ENCODE measurements at places on chromosomes 12 and 14.

DNA sequence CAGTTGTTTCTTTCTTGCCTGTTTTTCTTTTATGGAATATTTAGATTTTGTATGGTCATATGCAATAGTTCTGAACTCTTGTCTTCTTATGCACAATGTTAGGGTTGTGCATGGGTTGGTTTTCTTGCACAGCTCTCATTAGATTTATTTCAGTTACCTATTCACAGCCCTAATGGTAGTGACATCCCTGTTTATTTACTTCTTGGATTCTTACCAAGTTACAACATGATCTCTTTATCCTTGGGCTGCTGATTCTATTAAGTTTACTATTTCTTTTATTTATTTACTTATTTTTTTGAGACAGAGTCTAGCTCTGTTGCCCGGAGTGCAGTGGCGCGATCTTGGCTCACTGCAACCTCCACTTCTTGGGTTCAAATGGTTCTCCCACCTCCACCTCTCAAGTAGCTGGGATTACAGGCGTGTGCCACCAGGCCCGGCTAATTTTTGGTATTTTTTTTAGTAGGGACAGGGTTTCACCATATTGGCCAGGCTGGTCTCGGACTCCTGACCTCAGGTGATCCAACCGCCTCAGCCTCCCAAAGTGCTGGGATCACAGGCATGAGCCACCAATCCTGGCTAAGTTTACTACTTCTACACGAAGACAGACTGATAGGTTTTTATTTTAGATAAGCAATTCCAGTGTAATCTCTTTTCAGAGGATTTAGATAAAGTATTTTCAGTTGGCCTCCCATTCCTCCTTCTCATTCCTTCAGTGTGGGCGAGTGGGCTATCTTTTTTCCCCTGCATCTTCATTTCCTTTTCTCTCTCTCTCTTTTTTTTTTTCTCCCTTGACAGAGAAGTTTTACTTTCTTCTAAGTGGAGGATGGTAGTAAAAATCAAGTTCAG lies 395.1 kb upstream of the RGS6 start:
- DNase-seq, result no peak

GRCh38 chr14:63322897-63323573 lies 4.3 kb upstream of the GPHB5 start:
- DNase-seq, result peak; percentile 42

DNA sequence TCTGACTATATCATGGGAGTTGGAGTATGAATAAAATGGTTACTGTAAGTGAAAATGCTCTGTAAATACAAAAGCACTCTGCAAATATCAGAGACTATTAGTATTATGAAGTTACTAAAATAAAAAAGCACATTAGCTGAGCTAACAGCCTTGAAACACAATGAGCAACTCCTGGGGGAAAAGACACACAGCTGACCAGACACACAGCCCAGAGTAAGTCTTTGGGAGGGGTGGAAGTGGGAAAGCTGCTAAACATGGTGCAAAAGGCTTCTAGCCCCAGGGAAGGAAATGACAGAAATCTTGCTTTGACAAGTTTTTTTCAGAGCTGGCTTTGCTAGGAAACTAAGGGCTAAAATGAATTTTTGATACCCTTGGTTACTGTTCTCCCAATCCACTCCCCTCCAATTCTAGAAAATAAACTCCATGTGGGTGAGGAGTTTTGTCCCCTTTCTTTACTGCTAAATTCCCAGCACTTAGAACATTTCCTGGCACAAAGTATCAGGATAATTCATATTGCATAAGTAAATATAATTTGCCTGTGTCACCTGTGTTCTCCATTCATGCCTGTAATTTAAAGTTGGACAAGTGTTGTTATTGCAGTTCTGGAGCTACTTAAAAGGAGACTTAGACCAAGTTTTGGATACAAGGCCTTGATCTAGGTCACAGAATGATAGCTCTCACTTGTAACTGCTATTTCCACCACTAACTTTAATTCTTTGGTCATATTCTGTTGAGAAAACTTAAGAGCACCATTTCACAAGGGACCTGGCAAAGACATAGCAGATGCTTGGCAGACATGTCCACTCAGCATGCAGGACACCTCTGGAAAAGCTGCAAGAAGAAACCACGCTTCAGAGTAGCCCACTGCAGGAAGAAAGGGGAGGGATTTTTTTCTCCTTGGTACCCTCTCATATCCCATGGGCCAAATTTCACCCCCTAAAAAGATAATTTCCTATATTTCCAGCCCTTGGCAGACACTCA lies 19.0 kb upstream of the RAB3IP start:
- DNase-seq, result no peak

- no peak for DNase-seq
These were observed 57.0 kb upstream of the PNMA1 start for GRCh38 chr14:73770977-73771847.

DNA sequence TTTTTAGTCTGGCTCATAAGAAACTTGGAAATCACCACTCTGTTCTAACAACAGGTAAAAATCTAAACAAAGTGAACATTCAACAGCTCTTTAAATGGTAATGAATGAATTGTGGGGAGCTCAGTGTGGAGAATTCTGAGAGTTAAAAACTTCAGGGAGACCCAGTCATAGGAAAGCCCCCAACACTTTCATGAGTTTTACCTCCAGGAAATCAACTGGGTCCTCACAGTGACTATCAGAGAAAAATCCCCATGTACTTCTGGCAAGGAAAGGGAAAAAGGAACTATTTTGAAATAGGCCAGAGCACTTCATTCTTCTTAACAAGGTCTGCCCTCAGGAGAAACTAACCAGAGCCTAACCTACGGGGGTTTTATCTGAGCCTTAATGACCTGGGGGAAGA lies 134.7 kb downstream of the CMAS start:
- DNase-seq, result no peak

DNA sequence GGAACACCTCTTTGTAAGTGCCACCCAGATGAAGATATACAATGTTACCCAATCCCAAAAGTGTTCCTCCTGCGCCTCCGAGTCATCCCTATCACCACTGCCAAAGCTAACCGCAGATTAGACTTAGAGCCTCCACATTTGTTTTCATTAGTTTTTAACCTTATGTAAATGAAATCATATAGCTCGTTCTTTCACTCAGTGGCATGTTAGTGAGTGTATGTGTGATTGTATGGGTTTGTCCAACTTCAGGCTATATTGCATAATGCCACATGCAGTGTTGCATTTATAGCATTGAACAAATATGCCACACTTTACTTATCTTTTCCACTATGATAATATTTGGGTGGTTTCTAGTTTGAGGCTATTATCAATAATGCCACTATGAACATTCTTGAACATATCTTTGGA lies 18.0 kb downstream of the MAP1LC3B2 start:
- DNase-seq, result no peak

DNA sequence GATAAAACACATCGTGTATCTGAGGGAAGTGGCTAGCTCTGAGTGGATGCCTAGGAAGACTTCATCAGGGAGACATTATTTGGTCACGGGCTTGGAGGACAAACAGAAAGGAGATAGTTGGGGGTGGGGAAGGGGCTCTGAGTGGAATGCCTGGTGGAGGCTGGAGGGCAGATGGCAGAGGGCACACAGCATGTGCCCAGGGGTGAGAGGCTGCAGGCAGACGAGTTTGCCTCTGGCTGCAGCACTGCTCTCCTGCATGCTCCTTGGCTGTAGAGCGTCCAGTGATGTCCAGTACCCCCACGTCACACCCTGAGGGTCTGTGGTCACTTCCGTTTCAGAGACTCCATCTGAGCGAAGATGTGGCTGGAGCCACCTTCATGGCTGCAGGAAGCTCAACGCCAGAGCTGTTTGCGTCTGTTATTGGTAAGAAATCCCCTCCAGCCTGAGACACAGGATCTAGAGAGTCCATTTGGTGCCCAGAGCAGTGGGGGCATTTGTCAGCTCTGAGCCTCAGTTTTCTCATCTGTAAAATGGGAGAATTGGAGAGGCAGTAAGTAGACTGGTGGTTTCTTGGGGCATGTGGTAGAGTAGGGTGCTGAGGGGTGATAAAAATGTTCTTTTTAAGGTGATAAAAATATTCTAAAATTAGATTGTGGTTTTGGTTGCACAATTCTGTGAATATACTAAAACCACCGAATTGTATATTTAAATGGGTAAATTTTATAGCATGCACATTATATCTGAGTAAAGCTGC lies 71.7 kb upstream of the RIN3 start:
- DNase-seq, result no peak

DNA sequence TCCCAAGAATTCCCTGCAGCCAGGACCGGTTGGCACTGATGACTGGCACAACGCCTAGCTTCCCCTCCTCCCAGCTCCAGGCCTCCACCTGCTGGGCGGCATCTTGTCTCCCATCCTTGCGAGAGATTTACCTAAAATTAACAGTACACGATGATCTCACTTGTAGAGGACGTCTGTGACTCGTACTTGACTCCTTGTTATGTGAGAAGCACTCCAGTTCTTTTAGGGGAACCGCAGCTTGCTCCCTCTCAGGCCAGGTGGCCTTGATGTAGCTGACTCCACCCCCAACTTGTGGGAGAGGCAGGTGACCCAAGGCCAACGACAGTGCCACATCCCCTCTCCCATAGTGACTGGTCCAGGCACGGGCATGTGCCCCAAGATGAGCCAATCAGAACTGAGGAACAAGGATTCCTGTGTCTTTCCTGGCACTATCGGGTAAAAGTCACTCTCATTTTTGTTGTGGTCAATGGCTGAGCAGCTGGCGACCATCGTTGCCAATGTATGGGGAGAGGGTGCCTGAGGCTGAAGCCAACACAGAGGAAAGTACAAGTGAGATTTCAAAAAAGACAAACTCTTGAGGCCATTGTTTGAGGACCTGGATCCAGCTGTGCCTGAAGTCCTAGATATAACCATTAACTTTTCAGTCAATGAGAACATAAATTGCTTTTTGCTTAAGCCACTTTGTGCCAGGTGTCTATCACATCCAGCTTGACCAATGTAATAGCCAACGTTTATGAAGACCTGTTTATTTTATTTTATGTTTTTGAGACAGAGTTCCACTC lies 208.7 kb downstream of the RBM19 start:
- no peak for DNase-seq

DNA sequence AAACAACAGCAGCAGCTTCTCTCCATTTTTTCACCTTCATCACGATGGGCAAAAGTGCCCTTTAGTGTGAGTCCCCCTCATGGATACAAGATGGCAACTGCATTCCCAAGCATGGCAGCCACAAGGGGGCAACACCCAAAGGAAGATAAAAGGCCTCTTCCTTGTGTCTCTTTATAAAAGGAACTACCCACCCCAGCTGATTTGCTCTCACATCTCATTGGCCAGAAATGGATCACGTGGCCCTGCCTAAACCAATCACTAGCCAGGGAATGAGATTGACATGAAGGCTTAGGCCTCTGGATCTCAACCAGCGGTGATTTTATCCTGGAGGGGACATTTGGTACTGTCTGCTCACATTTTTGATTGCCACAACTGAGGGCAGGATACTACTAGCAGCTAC lies 21.9 kb upstream of the IFT81 start:
- DNase-seq, result peak; percentile 30

DNA sequence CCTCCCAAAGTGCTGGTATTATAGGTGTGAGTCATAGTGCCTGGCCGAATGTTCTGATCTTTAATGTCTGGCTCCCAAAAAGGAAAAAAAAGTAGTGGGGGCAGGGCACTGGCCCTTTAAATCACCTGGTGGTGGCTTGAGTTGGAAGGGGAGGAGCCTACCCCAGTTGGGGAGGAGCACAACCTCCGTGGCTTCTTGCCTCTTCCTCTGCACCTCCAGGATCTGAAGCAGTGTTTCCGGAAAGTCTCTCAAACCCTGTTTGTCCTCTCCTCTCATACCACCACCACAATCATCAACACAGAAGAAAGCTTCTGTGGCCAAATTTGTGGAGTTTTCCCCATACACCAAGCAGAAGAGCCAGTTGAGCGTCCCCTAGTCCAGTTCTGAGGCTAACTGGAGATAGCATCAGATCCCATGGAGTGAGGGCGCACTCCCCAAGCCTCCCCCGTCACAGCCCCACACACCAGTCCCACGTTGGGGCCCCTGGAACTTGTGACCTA lies 24.3 kb upstream of the RCOR1 start:
- no peak for DNase-seq

- DNase-seq, result no peak
These were observed 473 bp upstream of the TMEM19 start for GRCh38 chr12:71685312-71685906.

- DNase-seq, result no peak
These were observed 56.3 kb upstream of the CPNE8 start for GRCh38 chr12:38961683-38962082.

DNA sequence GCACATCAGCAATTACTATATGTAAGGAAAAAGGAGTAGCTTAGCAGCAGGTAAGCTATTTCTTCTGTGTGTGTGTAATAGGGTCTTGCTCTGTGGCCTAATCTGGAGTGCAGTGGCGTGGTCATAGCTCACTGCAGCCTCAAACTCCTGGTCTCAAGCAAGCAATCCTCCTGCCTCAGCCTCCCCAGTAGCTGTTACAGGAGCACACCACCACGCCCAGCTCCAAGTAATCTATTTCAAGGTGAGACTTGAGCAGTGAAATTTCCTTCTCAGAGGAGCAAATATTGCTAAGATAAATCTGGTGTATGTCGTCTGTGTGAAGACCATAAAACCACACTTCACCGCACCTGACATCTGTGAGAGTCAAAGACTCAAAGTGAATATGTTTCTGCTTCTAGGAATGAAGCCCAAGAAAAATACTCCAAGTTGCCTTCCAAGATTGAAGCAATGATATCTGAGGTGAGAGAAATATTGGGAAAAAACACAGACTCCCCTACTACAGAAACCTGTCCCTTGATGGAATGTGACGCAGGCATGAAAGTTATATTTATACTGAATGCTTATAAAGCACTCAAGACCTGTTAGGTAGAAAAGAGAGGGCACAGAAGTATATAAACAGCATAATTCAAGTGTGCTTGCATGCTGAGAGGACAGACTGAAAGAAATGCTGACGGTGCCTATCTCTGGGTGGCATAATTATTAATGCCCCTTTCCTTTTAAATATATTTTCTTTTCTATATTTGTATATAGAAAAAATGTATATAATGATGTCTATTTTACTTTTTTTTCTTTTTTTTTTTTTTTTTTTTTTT lies 2.5 kb upstream of the SELPLG start:
- DNase-seq, result no peak

GRCh38 chr12:98403385-98403784 lies 112.0 kb upstream of the TMPO start:
- no peak for DNase-seq

- DNase-seq, result peak; percentile 53
These were observed 15.6 kb upstream of the DYNC1H1 start for GRCh38 chr14:101948666-101949216.

GRCh38 chr14:26730929-26731618 lies 133.2 kb upstream of the NOVA1 start:
- DNase-seq, result no peak

Data from femur (tissue), 1 donor.